Stimulated activated naive CD8-positive, alpha-beta T cell treated with anti-CD3 and anti-CD28 coated beads, Interleukin-15, amount 100 ng/mL, for 72 hours (primary cell): ENCODE measurements at places on chromosomes 5 and 9.
A peak's percentile ranks its signal among the peaks of the same experiment; 100 is the strongest.

- no peak for DNase-seq
Observed at GRCh38 chr9:113221800-113222481, 597 bp downstream of the SLC31A1 start.

GRCh38 chr5:145946112-145946861 lies 9.9 kb downstream of the SH3RF2 start:
- peak; percentile 58 for DNase-seq

- no peak for DNase-seq
Observed at GRCh38 chr5:71816307-71816706, 97.2 kb downstream of the CARTPT start.

DNA sequence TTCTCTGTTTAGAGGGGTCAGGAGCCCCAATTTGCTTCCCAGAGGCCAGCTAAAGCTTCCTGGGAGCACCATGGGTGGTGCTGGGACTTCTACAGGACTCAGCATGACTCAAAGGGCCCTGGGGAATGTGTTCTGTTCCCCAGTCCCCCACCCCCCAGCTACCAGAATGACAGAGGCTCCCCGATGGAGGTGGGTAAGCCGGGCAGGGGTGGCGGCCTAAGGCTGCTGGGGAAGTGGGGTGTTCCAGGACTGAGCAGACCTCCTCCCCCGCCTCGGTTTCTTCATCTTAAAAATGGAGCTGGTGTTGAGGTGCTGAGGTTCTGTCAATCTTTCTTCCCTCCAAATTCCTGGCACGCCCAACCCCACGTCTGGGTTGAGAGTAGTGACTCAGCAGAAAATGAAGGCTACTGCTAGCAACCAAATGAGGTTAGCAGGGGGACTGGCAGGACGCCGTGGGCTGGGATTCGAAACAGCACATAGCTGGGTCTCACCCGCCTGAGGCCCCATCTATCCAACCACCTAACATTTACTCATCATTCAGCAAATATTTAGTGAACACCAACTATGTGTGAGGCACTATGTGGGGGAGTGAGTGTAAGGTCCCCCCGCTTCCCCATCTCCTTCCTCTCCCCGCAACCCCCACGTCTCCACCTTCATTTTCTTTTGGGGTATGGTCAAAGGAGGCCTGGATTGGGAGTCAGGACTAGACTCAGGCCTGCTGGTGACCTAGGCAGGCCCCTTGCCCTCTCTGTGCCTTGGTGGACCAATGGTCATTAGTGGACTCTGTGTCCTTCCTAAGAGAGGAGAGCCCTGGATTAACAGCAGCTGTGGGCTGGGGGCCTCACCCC lies 50.2 kb downstream of the C9orf50 start:
- no peak for DNase-seq

DNA sequence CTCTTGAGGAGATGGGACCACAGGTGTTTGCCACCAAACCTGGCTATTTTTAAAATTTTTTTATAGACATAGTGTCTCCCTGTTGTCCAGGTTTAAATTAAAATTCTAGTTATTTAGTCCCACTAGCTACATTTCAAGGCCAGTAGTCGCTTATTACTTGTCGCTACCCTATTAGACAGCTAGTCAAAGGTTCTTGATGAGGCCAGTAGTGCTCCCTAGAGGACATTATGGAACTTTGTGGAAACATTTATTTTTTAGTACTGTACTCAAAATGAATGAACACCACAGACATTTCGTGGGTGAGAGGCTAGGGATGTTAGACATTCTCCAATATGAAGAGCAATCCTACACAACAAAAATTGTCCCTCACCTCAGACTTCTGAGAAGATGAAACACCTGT lies 14.4 kb upstream of the GRXCR2 start:
- DNase-seq: no peak

GRCh38 chr5:89036704-89037489 lies 153.9 kb upstream of the MEF2C start:
- DNase-seq: no peak

GRCh38 chr9:99294850-99295461 lies 72.9 kb downstream of the SEC61B start:
- no peak for DNase-seq

- no peak for DNase-seq
Observed at GRCh38 chr5:174446988-174447387, 277.4 kb upstream of the MSX2 start.

DNA sequence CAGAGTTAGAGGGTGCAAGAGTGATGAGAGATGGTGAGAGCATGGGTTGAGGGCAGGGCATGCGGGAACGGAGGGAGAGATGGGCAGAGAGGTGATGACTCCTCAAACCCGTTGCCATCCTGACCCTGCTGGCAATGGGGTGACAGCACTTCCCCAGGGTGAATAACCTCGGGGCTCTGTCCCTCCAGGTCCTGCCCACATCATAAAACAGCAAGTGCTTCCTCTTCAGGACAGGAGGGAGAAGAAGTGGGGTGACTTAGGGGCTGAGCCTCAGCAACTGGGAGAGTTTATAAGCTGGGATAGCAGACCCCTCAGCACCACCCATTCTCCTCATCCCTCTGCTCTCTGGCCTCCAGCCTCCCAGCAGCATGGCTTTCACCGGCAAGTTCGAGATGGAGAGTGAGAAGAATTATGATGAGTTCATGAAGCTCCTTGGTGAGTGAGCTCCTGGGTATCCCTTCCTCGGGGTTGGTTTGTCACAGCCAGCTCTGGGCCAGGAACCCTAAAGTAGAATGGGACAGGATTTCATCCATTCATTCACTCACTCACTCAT lies at the start of gene FABP6:
FABP6 (plus strand) TSS at position 317 of the 553 bp plus-strand sequence; CDS start at position 369, 52 bp downstream.
- no peak for DNase-seq

- DNase-seq: no peak
Observed at GRCh38 chr5:171801839-171802238, 16.2 kb downstream of the SMIM23 start.

- DNase-seq: no peak
Observed at GRCh38 chr5:99068944-99069650, 140.3 kb upstream of the CHD1 start.

- DNase-seq: no peak
Observed at GRCh38 chr5:67154556-67155206, 41.9 kb downstream of the CD180 start.

- no peak for DNase-seq
Observed at GRCh38 chr5:36887532-36887931, 11.0 kb downstream of the NIPBL start.

GRCh38 chr9:89839449-89839848 lies 234.6 kb downstream of the GADD45G start:
- no peak for DNase-seq

GRCh38 chr9:128836509-128837145 lies 7.0 kb upstream of the SPOUT1 start:
- no peak for DNase-seq

DNA sequence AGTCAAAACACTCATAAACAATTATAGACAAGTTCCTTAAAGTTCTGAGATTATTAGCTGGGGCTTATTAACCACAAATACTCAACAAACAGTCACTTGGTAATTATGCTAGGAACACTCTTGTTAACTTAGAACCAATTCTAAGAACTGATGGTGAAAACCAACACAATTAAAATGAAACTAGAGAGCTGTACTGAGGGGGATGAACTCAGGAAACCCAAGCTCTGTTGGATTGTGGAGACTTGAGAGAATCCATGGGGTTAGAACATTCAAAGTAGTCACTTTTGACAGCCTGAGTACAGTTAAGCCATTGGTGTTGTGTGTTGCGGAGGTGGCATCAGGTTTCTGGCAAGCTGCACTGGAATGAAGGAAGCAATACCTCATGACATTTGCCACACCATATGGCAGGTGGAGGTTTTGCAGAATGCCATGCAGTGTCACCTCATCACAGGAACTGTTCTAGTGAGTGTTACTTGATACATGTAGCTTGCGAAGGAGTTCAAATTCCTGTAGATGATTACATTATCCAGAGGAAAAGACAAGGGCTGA lies 480.9 kb upstream of the CD180 start:
- no peak for DNase-seq

DNA sequence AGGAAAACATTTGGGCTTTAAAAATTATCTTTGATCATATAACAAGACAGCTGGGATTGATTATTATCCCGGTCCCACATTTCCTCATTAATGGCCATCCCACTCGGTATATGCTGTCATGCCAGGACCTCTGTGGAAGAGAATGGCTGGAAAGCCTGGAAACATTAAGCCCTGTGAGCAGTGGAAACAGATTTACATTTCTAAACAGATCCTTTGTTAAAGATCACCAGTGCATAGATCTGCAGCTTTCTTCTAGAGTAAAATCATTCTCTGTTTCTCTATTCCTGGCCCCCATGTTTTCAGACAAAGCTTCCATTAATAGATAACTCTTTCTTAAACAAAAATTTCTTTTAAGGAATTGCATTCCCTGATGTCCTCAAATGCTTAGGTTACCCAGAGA lies 152.2 kb downstream of the CAVIN4 start:
- no peak for DNase-seq

DNA sequence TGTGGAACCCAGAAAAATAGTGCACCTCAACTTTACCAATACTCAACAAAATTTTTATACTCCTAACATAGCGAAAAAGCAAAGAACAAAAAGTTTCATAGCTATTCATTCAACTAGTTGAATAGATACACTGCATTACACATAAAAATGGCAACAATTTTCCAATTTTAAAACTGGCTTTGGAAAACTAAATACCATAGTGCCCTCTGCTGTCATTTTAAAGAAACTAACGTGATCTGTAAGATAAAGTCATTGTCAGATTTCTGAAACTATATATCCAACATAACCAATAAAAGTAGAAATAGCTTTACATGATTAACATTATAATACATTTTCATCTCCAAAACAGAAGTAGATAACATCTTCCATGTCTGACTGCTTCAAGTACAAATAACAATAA lies 31.6 kb downstream of the DTWD2 start:
- DNase-seq: no peak

DNA sequence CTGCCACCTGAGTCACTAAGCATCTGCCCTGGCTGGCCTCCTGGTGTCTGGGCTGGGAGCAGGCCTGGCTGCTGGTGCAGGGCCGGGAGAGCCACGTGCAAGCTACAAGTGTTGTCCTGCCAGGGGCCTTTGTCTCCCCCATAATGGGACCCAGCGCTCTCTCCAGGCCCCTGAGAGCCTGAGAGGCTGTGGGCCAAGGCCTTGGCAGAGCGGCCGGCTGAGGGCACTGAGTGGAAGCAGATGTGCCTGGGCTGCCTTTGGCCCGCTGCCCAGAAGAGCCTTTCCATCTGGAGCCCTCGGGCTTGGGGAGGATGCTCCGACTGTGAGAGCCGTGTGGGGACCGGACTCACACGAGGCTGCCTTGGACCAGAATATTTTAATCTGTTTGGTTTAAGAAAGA lies 185.5 kb downstream of the RGS3 start:
- DNase-seq: no peak

- DNase-seq: no peak
Observed at GRCh38 chr5:37738865-37739488, 100.9 kb downstream of the GDNF start.
